ENCODE measurements at places on chromosomes 1 and 21.

GRCh38 chr1:201112926-201113325 lies 700 bp upstream of the CACNA1S start:
- no peak for DNase-seq

GRCh38 chr1:26827663-26828062 lies 1.2 kb downstream of the ZDHHC18 start:
- no peak for DNase-seq

DNA sequence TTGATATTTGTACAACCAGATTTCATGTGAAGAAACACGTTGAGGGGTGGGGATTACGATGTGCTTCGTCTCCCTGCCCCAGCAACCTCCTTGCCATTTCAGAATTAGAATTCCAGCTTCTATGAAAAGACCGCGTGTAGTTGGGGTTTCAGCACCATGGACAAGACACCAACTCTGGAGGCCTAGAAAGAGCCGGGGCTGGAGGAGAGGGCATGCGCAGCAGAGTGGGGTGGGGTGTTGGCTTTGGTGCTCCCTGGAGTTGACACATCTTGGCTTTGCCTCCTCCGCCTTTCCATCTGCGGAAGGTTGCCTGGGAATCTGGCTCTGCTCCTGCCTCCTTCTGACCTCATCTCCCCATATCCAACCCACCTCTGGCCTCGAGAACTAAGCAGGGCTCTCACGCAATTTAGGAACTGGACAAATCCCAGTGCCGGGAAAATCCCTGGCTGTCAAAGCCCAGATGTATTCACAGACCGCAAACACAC lies 11.8 kb downstream of the HTR6 start:
- DNase-seq = peak; percentile 36

GRCh38 chr21:22579741-22580140 lies 1581.5 kb downstream of the NCAM2 start:
- no peak for DNase-seq

DNA sequence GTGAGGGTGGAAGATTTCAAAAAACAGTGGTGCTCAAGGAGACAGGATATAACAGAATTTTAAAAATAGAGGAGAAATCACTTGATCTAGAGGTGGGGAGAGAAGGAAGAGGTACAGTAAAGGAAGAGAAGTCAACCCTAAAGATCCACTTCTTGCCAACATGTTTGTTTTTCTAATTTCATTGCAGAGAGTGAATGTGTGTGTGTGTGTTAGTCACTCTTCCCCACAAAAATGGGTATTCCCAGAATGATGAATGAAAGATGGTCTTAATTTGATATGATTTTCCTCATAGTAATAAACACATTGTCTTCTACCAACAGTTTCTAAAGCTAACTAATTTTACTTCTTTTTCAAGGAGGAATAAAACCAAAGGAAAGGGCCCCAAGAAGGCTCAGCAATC lies 74.2 kb upstream of the NGF start:
- DNase-seq = no peak

- no peak for DNase-seq
Measured at GRCh38 chr1:153488731-153489130, 28.3 kb upstream of the S100A7 start.
